Ovary (tissue), 10 donors: ENCODE measurements at places on chromosomes 7 and 10. TPM values are rescaled to one million over a fixed set of nuclear protein-coding genes. Genes with fewer than 3 reads are reported as not detected.

Gene UNCX
- not detected for polyA plus RNA-seq

Gene GPR141
- 1.2 TPM for polyA plus RNA-seq

Gene RTKN2
- polyA plus RNA-seq: 0.52 TPM

Gene PHYHIPL
- polyA plus RNA-seq: 0.36 TPM

Gene HTRA1
- 724 TPM for polyA plus RNA-seq

Gene NPTX2
- polyA plus RNA-seq: 12.5 TPM

Gene ASZ1
- polyA plus RNA-seq: not detected

Gene PIK3CG
- polyA plus RNA-seq: 0.31 TPM

- DNase-seq: no peak
Observed at GRCh38 chr7:7476381-7476780, 59.3 kb downstream of the COL28A1 start.

- DNase-seq: no peak
Observed at GRCh38 chr10:124990671-124991625, 49.0 kb downstream of the ZRANB1 start.

- DNase-seq: no peak
Observed at GRCh38 chr7:70542750-70543376, 589.1 kb upstream of the GALNT17 start.

DNA sequence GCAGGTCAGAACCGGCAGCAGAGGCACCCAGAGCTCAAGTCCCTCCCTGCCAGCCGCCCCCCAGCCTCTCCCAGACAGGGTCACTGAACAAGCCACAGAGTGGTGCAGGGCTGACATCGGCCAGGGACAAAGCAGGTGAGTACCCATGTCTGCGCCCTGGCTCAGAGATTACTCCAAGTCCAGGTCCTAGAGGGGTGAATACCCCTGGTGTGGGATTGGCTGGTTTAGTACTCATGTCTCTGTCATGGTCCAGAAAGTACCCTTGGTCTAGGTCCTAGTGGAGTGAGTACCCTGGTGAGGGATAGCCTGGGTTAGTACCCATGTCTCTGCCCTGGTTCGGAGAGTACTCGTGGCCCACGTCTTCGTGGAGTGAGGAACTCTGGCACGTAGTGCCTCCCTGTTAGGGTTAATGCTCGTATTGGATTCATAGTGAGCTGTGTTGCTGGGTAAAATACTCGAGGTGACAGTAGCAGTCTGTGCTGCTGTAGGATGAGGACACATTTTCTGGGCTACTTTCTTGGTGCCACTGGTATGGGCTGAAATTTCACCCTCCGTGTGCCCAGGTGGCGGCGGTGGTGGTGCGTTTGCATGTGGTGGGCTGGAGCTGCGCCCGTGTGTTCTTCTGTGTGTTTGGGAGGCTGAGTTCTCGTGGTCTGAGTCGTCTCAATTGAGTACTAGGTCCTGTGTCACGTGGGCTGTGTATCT, 25.5 kb upstream of the KNDC1 start:
- DNase-seq: peak; percentile 6

DNA sequence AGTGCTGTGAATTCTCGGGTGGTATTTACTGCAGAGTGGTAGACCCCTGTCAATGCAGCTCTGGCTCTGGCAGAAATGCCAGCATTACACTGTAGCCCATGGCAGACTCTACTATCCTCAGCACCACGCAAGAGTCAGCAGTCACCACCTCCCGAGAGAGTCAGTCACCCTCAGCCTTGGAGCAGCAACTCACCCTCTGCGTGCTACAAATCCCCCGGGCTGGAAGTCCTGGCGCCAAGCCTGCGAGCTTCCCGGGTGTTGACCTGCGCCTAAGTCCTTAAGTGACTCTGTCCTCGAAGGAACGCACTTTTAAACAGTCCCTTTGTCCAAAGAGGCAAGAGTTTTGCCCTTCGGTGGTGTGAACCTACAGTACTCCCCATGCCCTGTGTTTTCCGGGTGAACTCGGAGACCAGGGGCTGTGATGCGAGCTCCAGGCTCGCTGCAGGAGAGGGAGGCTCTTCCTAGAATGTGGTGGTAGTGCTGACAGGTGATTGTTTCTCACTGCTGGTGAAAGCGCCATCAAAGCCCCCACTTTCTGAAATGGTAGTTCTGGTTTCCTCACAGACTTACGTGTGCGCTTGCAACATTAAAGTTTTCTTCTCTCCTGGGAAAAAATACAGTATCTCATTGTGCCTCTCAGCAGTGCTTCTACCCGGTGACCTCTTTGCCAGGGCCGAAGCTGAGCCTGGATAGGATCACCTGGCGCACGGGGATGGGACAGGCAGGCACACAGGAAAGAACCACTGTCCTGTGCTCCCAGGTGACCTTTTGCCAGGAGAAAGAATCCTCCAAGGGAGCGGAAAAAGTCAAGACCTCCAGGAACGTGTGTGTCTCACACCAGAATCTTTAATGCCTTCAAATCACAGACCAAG, 33.1 kb upstream of the MBL2 start:
- no peak for DNase-seq

DNA sequence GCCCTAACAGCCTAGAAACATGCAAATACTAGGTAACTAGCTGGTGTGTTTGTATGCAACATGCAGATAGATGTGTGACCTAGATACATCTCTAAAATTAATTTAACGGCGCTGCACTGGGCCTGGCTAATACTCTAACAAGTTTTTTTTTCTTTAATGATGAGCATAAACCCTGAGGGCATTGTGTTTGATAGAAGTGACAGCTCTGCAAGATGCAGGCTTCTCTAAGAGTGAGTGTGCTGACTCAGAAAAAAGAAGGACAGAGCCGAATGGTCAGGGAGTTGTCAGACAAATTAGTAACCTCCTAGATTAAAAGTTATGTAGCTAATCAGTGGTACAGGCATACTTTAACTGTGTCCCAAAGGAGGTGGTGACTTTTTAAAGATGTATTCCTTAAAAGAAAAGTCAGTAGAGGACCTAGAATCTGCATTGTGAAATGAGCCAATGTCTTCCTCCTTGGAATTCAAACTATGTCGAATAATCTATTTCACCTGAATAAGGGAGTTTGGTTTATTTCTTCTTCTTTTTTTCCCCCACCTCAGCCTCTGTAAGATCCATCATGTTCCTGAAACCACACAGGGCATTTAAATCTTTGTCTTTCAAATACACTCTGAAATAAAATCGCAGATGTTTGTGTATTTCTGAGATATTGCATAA, 315.1 kb downstream of the GFRA1 start:
- DNase-seq: no peak

DNA sequence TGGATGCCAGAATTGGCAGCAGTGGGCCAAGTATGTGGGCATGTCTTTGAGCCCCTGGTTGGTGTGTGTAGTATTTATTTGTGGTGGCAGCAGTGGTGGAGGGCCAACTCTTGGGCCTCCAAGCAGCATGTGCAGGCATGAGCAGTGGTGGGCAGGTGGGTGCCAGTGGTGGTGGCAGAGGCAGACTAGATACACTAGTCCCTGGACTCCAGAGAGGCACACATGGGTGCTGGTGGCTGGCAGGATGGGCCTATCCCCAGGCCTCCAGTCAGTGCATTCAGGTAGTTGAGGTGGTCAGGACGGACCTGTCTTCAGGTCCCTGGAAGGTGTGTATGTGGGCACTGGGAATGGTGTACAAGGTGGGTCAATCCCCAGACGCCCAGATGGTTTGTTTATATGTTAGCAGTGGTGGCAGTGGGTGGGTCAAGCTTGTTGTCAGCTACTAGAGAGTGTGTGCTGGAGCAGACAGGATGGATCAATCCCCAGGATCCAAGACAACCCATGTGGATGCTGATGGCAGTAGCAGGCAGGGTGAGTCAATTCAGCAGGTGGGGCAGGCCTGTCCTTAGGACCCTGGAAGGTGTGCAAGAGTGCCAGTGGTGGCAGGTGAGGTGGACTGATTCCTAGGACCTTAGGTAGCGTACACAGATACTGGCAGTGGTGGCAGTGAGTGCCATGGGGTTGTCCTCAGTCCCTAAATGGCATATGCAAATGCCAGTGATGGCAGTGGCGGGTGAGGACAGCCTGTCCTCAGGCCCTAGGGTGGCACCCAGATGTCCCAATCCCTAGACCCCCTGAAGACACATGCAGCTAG, 294.3 kb downstream of the RPS24 start:
- no peak for DNase-seq

DNA sequence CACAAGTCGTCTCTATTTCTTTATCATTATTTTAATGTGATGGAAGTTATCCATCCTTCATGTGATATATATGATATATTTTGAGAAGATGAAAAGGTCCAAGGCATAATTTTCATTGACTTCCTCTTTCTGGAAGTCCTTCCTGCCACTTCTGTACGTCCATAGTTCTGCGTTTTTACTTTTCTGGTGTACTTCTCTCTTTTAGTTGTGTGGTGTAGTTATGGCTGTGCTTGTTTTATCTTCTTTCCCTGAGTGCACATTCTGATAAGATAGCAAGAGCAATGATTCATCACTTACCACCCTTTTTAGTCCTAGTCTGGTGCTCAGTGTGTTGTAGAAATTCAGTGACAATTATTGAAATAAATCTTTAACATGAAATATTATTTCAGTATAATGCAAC, 231.3 kb upstream of the FERD3L start:
- DNase-seq: no peak

- DNase-seq: no peak
Observed at GRCh38 chr10:116014871-116015582, 258.0 kb downstream of the GFRA1 start.

DNA sequence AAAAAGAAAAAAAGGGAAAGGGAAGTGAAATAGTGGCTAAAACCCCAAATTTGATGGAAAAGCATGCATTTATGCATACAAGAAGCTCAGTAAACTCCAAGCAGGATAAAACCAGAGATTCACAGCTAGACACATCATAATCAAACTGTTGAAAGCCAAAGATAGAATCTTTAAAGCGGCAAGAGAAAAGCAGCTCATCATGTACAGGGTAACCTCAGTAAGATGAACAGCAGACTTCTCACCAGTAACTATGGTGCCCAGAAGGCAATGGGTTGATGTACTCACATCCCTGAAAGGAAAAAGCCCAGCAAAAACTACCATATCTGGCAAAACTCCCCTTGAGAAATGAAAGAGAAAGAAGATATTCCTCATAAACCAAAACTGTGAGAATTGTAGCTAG, 60.4 kb downstream of the TPST1 start:
- DNase-seq: no peak

DNA sequence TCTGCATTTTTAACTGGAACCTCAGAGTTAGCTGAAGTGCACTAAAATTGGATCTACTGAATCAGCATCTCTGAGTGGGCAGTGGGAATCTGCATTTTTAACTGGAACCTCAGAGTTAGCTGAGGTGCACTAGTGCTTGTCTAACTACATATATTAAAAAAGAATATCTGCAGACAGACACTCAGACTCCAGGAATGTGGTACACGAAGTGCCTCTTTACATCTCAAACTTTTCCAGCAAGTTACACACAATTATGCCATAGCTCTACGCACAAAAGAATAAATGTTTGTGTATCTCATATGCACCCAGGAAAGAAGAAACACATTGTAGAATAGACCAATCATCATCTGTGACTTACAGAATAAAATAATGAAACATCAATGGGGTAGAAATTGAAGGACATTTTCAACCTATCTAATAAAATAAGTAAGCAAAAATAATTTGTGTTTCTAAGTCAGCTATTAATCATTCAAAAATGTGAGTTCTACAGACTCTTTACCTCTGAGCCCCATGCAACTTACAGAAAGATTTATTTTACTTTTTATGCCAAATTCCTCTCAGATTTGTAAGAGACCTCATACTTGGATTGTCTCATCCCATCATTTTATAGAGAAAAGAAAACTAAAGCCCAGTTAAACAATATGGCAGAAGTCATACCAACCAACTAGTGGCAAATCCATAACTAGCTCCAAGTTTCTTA, 28.3 kb downstream of the PPP1R3A start:
- DNase-seq: no peak

DNA sequence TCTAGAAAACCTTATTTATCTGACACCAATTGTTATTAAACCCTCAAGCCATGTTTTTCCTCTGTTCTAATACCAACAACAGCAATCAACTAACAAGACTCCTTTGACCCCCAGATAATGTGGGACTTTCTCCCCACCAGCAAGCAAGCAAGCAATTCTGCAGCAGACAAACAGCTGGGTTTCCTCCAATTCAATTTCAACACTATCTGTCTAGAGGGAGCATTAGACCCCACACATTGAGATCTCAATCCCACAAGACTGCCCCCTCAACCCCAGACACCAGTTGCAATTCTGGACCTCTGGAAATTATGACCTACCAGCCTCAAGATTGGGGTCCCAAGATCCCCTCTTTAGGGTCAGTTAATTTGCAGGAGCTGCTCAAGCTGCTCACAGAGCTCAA, 89.4 kb upstream of the TMEM26 start:
- no peak for DNase-seq

- no peak for DNase-seq
Observed at GRCh38 chr7:2623698-2624014, 8.1 kb upstream of the TTYH3 start.

DNA sequence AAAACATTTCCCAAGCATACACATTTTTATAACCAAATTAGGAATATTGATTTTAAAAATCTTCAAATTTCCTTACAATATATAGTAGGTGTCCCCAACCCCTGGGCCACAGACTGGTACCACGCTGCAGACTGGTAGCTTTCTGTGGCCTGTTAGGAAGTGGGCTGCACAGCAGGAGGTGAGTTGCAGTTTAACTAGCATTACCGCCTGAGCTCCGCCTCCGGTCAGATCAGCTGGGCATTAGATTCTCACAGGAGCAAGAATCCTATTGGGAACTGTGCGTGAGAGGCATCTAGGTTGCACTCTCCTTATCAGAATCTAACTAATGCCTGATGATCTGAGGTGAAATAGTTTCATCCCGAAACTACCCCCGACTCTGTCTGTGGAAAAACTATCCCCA, 62.1 kb downstream of the ZWINT start:
- DNase-seq: no peak

DNA sequence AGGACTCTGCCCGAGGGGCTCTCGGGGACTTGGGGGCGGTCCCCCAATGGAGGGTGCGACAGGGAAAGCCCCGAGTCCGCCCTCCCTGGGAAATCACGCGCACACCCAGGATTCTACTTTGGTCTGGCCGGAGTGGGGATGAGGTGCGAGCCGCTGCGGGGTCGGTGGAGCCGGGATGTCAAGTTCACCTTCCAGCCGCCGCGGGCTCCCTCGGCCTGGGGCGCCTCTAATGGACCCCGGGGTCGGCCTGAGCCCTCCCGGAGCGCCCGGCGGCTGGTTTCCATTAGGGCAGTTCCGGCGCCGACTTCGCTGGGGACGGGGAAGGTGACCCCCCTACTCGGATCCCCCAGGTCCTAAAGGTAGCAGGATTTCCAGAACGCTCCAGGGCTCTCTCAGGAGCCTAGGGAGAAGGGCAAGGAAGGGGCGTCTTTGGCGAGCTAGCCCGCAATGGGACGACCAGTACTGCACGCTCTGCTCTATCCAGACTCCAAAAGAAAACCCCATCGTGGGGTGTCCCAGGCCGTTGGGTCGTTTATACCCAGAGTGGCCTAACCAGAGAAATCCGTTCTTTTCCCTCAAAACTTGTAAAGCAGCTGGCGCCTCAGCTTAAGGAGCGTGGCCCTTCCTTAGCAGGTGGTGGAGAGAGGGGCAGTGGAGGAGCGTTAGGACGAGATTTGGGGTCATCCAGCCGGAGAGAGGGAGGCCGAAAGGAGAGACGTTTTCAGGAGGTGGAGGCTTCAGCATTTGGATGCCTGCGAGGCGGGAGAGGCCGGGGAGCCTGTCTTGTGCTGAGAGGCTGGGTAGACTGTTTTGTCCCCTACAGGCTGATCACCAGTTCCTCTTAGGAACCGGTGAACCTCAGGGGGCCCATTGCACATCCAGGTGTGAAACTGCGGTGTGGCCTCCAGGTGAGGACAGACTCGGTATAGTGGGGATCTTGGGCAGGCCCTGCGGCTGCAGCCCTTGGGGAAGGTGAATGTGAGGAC, 860 bp upstream of the WDR86 start:
- peak; percentile 50 for DNase-seq
